ENCODE measurements at places on chromosomes 1 and 21.
A peak's percentile ranks its signal among the peaks of the same experiment; 100 is the strongest.

- DNase-seq = no peak
Observed at GRCh38 chr1:61110554-61110953, 28.2 kb downstream of the NFIA start.

DNA sequence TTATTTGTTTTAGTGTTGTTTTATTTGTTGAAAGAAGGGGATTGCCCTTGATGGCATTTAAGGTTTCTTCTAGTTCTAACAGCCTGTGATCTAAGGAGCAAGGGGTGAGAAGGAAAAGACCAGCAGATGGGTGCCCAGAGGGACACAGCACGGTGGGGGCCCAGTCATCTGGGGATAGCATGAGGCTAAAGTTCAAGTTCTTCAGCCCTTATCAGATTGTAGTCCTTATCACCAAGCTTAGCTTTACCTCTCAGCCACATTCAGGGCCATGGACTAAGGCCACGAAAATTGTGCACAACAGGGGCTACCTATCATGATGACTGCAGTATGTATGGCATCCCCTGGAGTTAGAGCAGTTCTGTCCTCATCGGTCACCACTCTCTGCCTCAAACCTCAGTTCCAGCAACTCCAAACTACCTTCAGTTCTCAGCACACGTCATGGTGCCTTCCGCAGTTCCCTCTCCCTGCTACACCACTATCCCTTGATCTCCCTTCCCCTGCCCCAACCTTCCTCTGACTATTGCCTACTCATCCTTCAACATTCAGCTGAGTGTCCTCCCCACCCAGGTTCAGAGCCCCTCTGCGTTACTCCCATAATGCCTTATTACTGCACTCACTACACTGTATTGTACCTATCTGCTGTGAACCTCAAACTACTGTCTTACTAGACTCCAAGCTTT lies 36.4 kb downstream of the ATF3 start:
- no peak for DNase-seq

- DNase-seq = no peak
Observed at GRCh38 chr1:206448471-206448870, 21.8 kb upstream of the IKBKE start.

DNA sequence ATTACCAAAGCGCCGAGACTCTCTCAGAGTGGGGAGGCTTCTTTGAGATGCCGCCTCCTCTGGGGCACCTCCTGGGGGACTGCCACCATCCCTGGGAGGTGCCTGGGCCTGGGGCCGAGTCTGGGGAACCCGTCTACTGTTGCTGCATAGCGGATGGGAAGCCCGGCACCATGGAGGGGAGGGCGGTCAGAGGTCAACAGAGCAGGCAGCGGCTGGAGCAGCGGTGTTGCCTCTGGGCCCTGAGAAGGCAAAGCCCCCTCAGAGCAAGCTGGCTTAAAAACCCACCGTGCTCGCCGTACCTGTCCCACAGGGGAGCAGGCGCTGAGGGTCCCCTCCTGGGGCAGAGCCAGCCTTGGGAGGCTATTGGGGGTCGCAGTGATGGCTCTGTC lies 62.0 kb downstream of the ARHGEF16 start:
- DNase-seq = no peak

DNA sequence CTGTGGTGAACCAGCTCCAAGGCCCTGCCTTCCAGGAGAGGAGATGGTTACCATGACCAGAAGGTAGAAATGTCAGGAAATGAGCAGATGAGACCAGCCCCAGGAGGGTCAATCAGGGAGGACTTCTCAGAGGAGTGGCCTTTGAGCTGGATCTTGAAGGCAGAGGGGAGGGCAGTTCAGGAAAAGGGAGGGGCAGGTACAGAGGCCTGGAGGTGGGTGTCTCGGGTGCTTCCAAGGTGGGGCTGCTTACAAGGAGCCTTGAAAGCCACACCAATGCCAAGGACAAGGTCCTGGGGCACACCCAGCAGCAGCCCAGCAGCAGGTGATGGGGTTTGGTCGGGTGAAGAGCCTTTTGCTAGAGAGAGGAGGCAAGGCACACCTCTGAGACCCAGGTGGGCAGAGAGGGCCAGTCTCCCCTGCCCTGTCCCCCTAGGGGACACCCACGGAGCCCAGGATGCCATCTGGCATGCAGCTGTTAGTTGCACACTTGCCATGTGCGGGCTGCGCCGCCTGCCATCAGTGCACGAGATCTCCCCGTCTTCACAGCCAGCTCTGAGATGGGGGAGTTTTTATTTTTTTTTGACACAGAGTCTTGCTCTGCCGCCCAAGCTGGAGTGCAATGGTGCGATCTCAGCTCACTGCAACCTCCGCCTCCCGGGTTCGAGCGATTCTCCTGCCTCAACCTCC lies 18.5 kb downstream of the SLC66A1 start:
- DNase-seq = no peak

DNA sequence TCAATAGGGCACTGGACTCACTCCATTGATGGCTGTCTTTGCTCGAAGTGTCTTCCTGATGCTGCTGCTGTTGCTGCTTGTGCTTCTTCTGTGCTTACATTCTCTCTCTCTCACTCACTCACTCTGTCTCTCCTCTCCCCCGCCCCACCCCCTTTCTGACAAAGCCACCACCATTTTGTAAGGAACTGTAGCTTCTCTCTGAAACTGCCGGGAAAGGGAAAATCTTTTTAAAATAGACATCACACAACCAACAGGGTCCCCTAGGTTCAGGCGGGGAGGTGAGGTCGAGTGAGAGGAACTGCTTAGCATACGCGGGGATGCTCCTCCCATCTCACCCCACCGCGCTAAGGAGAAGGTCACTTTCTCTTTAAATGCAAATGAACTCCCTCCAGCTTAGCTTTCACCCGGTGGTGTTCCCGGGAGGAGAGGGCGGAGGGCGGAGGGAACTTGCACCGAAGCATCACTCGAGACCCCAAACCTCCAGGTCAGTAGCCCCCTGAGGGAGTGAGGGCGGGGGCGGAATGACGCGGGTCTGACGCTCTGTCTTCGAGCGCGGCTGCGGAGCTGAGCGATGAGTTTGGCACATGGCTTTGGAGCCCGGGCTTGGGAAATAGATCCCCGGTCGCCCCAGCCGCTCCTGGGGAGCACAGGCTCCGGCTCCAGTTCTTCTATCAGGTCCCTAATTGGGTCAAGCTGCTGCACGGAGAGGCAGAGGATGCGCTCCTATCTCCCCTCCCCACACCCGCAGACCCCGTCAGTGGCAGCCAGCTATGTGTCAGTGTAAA lies at the start of gene CCDC28B:
Gene CCDC28B, plus strand, starts transcription at position 370 of the 785 bp plus-strand sequence. CDS start 1,341 bp downstream, outside the sequence.
- peak; percentile 67 for DNase-seq

DNA sequence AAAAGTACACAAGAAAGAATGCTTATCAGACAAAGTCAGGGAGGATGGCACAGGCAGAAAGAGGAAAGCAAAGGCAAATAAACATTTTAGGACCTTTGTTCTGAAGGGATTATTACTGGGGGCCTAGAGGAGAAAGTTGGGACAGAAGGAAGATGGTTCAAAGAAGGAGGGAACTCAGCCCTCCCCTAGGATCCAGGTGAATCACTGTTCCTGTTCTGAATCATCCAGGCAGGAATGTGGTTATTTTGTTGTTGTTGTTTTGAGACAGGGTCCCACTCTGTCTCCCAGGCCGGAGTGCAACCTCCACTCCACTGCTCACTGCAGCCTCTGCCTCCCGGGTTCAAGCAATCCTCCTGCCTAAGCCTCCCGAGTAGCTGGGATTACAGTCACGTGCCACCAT lies 38.5 kb upstream of the PSEN2 start:
- no peak for DNase-seq

DNA sequence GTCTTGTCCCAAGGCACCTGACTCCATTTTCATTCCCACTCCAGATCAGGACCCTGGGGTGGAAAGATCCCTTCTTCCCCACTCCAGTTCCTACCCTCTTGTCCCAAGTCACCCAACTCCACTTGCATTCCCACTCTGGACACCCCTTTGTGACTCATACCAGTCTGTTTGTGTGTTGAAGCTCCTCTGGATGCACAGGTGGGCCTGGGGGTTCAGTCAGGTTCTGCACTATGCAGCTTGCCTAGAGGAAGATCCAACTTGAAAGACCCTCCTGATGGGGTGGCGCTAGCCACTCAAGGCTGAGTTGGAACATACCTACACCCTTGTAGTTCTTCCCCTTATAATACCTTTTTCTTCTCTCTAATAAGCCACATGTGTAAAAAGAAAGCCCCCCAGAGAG lies 9.8 kb upstream of the ANKRD35 start:
- no peak for DNase-seq

- no peak for DNase-seq
Observed at GRCh38 chr1:62318756-62319544, at the start of gene KANK4. TSS of gene KANK4 (minus strand) at chr1:62319434. CDS start at chr1:62281564, 37,870 bp downstream.

- DNase-seq = no peak
Observed at GRCh38 chr1:230905733-230906132, 37.4 kb upstream of the C1orf198 start.

DNA sequence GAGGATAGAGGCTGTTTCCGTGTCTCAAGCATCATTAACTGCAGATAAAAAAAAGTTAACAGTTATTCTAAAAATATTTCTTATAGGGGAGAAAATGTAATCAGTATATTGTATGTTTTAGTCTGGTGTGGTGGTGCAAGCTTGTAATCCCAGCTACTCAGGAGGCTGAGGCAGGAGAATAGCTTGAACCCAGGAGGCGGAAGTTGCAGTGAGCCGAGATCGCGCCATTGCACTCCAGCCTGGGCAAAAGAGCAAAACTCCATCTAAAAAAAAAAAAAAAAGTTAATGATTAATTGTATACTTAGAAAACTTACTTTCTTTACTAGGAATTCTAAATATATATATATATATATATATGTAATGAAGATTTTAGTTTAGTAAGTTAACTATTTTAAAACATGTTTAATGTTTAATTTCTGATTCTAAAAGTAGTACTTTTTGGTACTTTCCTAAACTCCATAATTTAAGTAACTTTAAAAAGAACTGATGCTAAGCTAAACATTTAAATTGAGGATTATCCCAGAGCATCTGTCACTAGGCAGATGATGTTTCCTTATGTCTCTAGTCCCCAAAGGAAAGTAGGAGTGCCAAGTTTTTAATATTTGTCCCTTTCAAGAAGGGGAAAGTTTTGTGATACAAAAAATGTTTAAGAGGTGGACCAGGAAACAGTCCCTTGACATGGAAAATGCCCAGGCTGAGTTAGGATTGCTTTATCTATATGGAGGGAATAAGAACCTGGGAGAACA lies 66.3 kb downstream of the DYRK1A start:
- no peak for DNase-seq

- no peak for DNase-seq
Observed at GRCh38 chr1:201245082-201245481, 38.2 kb upstream of the PKP1 start.

DNA sequence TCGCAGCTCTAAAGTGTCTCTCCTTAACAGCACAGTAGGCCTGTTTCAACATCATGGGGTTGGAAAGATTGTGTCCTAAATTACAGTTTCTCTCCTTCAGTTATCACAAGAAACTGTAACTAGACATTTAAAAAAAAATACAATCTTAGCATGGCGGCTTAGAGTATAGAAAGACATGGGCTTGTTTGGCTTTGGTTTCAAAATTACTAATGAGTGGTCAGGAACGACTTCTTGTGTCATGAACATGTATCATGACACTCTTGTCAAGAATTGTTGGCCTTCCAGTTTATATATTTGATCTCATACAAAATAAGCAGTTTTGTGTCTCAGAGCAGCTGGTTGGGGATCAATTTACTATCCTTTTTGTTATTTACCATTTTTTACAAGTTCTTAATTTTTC lies 2.1 kb downstream of the GJA8 start:
- DNase-seq = no peak

GRCh38 chr1:215617979-215618378 lies 50.9 kb downstream of the KCTD3 start:
- no peak for DNase-seq

GRCh38 chr1:203548892-203549291 lies 54.9 kb downstream of the OPTC start:
- no peak for DNase-seq

DNA sequence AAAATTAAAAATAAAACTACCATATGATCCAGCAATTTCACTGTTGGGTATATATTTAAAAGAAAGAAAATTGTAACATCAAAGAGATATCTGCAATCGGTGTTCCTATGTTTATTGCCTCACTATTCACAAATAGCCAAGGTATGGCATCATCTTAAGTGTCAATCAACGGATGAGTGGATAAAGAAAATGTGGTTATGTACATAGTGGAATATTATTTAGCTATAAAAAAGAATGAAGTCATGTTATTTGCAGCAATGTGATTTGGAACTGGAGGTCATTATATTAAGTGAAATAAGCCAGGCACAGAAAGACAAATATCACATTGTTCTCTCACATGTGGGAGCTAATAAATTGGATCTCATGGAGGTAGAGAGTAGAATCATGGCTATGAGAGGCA lies 76.3 kb downstream of the RD3 start:
- DNase-seq = no peak

GRCh38 chr1:31790140-31790539 lies 25.7 kb downstream of the SPOCD1 start:
- DNase-seq = no peak

DNA sequence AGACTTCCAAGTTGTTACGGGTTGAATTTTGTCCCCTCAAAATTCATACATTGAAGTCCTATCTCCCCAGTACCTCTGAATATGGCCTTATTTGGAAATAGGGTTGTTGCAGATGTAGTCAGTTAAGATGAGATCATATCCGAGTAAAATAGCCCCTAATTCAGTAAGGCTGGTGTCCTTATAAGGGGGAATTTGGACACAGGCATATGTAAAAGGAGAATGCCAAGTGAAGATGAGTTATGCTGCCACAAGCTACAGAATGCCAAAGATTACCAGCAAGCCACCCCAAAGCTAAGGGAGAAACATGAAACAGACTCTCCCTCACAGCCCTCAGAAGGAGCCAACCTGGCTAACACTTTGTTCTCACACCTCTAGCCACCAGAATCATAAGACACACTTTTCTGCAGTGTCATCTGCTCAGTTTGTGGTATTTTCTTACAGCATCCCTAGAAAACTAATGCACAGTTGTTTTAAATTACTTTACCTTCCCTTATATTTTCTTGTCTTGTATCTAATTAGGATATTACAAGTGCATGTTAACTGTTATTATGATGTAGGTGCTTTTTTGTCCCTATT lies 43.3 kb upstream of the PRDX6 start:
- DNase-seq = no peak

DNA sequence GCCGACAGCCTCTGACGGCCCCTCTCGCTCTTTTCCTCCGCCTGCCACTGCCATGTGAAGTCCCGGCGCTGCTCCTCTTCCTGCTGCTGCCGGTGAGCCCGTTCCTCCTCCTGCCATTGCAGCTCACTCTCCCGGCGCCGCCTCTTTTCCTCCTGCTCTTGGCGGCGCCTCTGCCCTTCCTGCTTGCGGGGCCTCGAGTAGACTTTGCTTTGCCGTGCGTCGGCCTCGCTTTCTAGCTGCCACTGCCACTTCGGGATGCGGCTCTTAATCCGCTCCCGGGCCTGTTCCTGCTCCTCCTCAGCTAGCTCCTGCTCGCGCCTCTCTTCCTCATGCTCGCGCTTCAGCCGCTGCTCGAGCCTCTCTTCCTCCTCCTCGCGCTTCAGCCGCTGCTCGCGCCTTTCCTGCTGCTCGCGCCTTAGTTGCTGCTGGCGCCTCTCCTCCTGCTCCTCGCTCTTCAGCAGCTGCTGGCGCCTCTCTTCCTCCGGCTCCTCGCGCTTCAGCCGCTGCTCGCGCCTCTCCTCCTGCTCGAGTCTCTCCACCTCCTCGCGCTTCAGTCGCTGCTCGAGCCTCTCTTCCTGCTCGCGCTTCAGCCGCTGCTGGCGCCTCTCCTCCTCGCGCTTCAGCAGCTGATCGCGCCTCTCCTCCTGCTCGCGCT lies 4.3 kb downstream of the TCHH start:
- peak; percentile 54 for DNase-seq

Measured in activated CD4-positive, alpha-beta memory T cell treated with anti-CD3 and anti-CD28 coated beads for 36 hours (primary cell).